ENCODE measurements at places on chromosomes 3 and 15.

- no peak overlapping the region for H3K4me3 ChIP-seq
- H3K27me3 ChIP-seq, result no peaks in the 10 kb centered on the region
- H3K4me1 ChIP-seq, result no peaks in the 10 kb centered on the region
- DNase-seq, result no peak
- no peaks in the 10 kb centered on the region for H3K36me3 ChIP-seq
- H3K27ac ChIP-seq, result no peak overlapping the region
These were observed 310.3 kb downstream of the OXSM start for GRCh38 chr3:26100176-26100575.

GRCh38 chr15:92616621-92617548 lies 38.7 kb downstream of the FAM174B start:
- H3K27ac ChIP-seq, result no peak overlapping the region
- peaks cover 13% of the 10 kb centered on the region for H3K4me1 ChIP-seq
- H3K36me3 ChIP-seq, result peaks cover 54% of the 10 kb centered on the region
- H3K27me3 ChIP-seq, result no peaks in the 10 kb centered on the region
- DNase-seq, result peak; percentile 51
- H3K4me3 ChIP-seq, result no peak overlapping the region

- no peak for DNase-seq
- H3K4me1 ChIP-seq, result peaks cover 3% of the 10 kb centered on the region
- H3K36me3 ChIP-seq, result peaks cover 8% of the 10 kb centered on the region
- no peaks in the 10 kb centered on the region for H3K27me3 ChIP-seq
These were observed 93.3 kb downstream of the ATP1B3 start for GRCh38 chr3:141969711-141970110.

GRCh38 chr3:13135811-13136321 lies 62.6 kb upstream of the IQSEC1 start:
- H3K36me3 ChIP-seq, result no peaks in the 10 kb centered on the region
- H3K27ac ChIP-seq, result no peak overlapping the region
- peak; percentile 49 for DNase-seq
- H3K27me3 ChIP-seq, result no peaks in the 10 kb centered on the region

DNA sequence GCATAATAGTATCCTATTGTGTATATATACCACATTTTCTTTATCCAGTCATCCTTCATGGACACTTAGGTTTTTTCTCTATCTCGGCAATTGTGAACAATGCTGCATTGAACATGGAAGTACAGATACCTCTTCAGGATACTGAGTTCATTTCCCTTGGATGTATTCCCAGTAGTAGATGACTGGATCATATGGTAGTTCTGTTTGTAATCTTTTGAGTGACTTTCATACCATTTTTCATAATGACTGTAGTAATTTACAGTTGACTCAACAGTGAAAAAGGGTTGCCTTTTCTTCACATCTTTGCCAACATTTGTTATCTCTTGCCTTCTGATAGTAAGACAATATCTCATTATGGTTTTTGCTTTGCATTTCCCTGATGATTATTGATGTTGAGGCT lies 21.8 kb downstream of the MYH15 start:
- no peaks in the 10 kb centered on the region for H3K36me3 ChIP-seq
- H3K27me3 ChIP-seq, result no peaks in the 10 kb centered on the region
- H3K4me3 ChIP-seq, result no peak overlapping the region
- DNase-seq, result no peak
- no peak overlapping the region for H3K27ac ChIP-seq

DNA sequence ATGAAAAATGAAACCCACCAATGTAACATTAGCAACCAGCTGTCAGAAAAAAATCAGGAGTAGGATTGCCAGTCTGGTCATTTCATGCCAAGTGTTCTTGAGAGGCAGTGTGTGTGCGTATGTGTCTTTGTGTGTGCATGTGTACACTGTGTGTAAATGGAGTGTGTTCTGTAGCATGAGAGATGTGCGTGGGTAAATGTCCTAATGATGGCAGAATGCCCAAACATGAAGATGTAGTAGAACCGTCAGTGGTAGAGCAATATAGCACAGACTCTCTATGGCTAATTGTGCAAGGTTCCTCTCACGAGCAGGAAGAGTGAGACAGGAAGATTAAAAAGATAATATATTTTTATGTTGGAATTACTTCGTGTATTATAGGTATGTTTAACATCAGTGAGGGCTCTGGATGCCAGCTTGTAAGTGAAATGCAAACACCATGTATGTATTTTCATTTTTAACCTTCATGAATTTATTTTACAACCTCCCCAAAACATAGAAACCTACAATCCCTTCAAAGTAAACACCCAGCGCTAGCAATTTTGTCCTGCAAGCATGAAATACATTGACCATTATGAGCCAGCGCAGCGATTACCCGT lies 1038.7 kb downstream of the IGSF11 start:
- H3K27me3 ChIP-seq, result peaks cover 23% of the 10 kb centered on the region
- H3K4me3 ChIP-seq, result no peak overlapping the region
- no peak for DNase-seq
- no peaks in the 10 kb centered on the region for H3K4me1 ChIP-seq
- H3K27ac ChIP-seq, result no peak overlapping the region

DNA sequence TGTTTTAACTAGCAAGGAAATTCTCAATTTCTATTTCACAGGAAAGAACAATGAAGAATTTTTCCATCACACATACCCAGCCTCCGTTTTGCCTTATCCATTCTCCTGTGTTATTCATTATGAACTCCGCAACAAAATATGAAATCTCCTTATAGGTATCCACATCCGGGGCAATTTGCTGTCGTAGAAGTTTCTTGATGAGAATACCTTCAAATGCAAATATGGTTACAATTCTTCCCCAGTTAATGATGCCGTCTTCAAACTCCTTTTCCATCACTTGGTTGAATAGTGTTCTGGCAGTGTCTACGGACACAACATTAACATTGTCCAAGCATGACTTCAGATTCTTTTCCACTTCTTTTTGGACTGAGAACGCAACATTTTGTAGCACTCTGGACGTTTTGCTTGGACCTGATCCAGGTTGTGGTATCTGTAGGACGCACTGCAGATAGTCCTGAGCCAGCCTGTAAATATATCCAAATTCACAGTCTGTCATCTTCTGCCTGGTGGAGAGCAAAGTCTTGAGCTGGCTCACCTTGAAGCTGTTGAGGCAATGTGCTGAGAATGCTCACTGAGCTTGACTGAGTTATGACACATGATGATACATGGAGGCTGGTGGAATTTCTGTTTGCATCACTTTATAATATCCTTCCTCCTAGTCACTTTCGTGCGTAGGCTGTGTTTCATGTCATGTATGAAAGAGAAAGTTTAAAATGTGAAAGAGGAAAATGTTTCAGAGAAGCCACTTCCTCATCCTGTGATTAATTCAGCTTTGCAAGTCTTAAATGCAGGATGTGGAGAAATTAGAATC lies at the start of gene BCL2A1:
TSS of gene BCL2A1 (minus strand) at position 573 of the 811 bp plus-strand sequence. CDS start at position 496, 77 bp downstream.
- H3K27ac ChIP-seq, result no peak within 1 kb of the TSS
- no peaks in the 10 kb centered on the region for H3K36me3 ChIP-seq
- DNase-seq, result no peak
- no peaks in the 10 kb centered on the region for H3K4me1 ChIP-seq
- no peak within 1 kb of the TSS for H3K4me3 ChIP-seq

DNA sequence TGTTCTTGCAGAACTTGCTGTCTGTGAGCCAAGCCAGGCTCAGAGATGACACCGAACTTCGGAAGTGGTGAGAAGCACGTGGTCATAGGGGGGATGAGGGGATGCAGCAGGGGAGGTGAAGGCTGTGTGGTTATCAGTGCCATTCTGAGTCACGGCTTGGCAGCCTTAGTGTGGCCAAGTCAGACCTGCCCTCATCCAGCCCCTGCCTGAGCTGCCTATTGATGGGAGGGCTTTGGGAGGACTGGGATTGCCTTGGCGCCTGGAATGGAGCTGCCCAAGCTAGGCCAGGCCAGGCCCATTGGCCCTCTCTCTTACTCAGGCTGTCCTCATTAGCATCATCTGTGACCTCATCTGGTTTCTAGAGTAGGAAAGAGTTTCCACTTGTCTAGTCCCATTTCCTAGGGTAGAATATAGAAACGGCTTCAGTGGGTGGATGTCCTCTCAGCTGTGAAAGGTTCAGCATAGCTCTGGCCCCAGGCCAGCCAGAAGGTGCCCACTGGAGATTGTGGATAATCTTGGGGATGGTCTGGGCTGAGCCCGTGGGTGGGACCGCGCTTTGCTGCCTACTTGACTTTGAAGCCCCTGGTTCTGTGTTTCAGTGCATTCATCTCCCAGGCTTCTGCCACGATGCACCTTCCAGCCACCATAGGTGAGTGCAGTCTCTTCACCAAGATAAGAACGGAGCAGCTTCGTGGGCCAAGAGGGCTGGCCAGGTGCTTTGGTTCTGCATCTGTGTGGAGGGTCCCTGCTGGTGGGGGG lies 7.2 kb downstream of the FAH start:
- no peak overlapping the region for H3K27ac ChIP-seq
- no peak for DNase-seq
- H3K36me3 ChIP-seq, result no peaks in the 10 kb centered on the region
- no peaks in the 10 kb centered on the region for H3K4me1 ChIP-seq
- H3K27me3 ChIP-seq, result no peaks in the 10 kb centered on the region

GRCh38 chr3:149296972-149297371 lies 36.5 kb downstream of the TM4SF18 start:
- no peak overlapping the region for H3K4me3 ChIP-seq
- H3K4me1 ChIP-seq, result peaks cover 2% of the 10 kb centered on the region
- no peak overlapping the region for H3K27ac ChIP-seq
- DNase-seq, result no peak
- no peaks in the 10 kb centered on the region for H3K27me3 ChIP-seq

DNA sequence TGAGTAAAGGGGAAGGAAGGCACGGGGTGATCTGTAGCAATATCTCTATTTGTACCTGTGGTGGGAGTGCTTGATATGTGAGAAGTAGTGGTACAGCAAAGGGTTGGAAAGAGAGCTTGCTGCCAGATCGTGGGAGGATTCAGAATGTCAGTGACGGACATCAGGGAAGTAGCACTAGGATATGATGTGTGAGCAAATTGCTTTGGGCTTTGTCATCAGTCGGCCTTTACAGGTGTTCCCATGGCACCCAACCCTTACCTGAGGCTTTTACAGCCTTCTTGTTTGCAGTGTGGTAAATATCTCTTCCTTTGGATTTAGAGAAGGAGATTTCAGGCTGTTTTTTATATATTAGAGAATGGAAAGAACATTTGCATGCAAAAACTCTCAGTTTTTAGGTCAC lies 29.8 kb downstream of the IL1RAP start:
- DNase-seq, result no peak
- H3K36me3 ChIP-seq, result no peaks in the 10 kb centered on the region
- H3K4me3 ChIP-seq, result no peak overlapping the region
- H3K27ac ChIP-seq, result no peak overlapping the region
- H3K27me3 ChIP-seq, result no peaks in the 10 kb centered on the region
- H3K4me1 ChIP-seq, result no peaks in the 10 kb centered on the region

- no peak overlapping the region for H3K27ac ChIP-seq
- no peak for DNase-seq
- peaks cover 4% of the 10 kb centered on the region for H3K36me3 ChIP-seq
- H3K4me3 ChIP-seq, result no peak overlapping the region
These were observed 3.8 kb downstream of the AMIGO3 start for GRCh38 chr3:49715611-49716121.

DNA sequence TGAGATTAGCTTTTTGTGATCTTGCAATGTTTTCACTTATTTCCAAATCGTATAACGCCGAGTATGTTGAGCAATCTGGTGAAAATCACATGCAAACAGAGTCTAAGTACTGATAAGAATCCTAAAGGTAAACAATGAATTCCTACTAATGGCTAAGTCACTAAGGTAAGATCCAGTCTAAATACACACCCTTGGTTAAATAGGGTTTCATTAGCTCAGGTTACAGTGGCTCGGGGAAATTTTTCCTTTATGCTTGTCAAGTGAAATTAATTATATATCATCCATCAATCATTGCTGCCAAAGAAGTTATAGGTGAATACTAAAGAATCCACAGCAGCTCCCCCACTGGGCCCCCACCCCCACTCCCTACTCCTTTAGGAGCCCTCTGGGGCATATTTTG lies 139.3 kb downstream of the SOX2 start:
- H3K36me3 ChIP-seq, result no peaks in the 10 kb centered on the region
- no peak overlapping the region for H3K27ac ChIP-seq
- H3K4me1 ChIP-seq, result peaks cover 6% of the 10 kb centered on the region
- no peak overlapping the region for H3K4me3 ChIP-seq

DNA sequence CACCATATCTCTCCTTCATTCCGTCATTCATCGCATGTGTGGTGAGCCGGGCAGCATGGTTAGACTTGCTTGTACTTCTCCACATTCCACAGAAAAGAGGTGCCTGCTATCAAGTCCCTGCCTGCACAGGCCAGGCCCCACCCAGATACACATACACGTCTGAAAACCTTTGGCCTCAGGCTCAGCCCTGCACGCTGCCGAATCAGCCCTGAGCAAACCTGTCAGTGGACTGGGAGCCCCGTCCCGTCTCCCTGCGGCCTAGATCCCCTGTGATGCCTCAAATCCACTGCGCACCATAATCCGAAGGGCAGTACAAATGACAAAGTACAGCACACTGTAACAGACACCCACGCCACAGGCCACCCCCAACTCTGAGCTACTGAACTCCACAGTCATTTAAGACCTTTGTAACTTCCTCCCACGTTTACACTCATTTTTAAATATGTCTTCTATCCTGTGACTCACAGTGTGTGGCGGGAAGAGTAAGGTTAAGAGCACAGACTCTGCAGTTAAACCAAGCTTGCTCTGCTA lies 67.1 kb downstream of the MB21D2 start:
- DNase-seq, result no peak
- H3K4me3 ChIP-seq, result no peak overlapping the region
- no peaks in the 10 kb centered on the region for H3K36me3 ChIP-seq

GRCh38 chr3:923161-923910 lies 169.5 kb upstream of the CNTN6 start:
- H3K27me3 ChIP-seq, result no peaks in the 10 kb centered on the region
- no peaks in the 10 kb centered on the region for H3K36me3 ChIP-seq
- no peak overlapping the region for H3K27ac ChIP-seq
- no peak overlapping the region for H3K4me3 ChIP-seq

DNA sequence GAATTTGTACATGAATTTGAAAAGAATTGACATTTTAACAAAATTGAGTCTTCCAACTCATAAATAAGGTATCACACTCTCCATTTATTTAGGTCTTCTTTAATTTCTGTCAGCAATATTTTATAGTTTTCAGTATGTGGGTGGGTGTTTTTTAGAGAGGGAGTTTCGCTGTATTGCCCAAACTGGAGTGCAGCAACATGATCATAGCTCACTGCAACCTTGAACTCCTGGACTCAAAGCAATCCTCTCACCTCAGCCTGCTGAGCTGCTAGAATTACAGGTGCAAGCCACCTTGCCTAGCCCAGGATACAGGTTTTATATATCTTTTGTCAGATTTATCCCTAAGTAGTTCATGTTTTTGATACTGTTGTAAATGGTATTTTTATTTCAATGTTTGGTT lies 4.6 kb downstream of the WDR93 start:
- no peaks in the 10 kb centered on the region for H3K4me1 ChIP-seq
- H3K36me3 ChIP-seq, result no peaks in the 10 kb centered on the region
- peaks cover 69% of the 10 kb centered on the region for H3K27me3 ChIP-seq
- H3K27ac ChIP-seq, result no peak overlapping the region
- DNase-seq, result no peak

- no peak for DNase-seq
- H3K4me3 ChIP-seq, result no peak overlapping the region
- no peaks in the 10 kb centered on the region for H3K4me1 ChIP-seq
- H3K27me3 ChIP-seq, result no peaks in the 10 kb centered on the region
- no peak overlapping the region for H3K27ac ChIP-seq
These were observed 21.0 kb downstream of the TMEM158 start for GRCh38 chr3:45205126-45205525.
